Stimulated activated CD8-positive, alpha-beta memory T cell treated with anti-CD3 and anti-CD28 coated beads, Interleukin-15, amount 100 ng/mL, for 1 hour (primary cell): ENCODE measurements at places on chromosomes 1 and 21.

GRCh38 chr1:159307346-159308020, 5.3 kb downstream of the FCER1A start:
- DNase-seq, result no peak

- no peak for DNase-seq
These were observed 24.8 kb upstream of the MUTYH start for GRCh38 chr1:45365051-45365450.

- no peak for DNase-seq
These were observed 861.1 kb upstream of the ADAMTS5 start for GRCh38 chr21:27827972-27828371.

- DNase-seq, result no peak
These were observed 96.6 kb downstream of the DPYD start for GRCh38 chr1:97824200-97824599.

- no peak for DNase-seq
These were observed 71.4 kb downstream of the USP1 start for GRCh38 chr1:62508187-62508758.

DNA sequence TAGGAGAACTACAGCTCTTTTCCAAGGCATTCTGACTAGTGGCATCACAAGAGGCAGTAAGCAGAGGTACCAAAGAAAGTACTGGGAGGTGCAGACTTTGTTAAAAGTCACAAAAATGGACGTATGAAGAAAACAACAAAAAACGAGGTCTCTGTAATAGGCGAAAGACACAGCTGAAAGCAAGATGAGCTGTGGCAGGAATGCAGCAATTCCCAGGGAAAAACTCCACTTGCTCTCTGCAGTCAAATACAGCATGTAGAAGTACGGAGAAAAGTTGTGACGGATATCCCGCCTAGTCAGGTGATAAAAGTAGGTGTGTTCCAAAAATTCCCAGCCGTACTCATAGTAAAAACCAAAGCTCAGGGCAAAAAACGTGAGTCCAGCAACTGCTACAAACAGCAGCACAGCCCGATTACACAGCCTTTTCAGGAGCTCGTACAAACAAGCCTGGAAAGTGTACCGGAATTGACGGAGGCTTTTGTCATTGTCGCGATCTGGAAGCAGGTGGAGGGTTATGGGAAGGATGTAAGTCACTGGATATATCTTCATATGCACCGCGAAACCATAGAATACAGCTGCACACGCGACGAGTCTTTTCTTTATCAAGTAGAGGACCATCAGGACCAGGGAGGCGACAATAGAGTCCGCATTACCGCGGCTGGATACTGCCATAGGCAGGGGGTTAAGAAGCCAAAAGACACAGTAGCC, 979 bp downstream of the PIGM start:
- no peak for DNase-seq

DNA sequence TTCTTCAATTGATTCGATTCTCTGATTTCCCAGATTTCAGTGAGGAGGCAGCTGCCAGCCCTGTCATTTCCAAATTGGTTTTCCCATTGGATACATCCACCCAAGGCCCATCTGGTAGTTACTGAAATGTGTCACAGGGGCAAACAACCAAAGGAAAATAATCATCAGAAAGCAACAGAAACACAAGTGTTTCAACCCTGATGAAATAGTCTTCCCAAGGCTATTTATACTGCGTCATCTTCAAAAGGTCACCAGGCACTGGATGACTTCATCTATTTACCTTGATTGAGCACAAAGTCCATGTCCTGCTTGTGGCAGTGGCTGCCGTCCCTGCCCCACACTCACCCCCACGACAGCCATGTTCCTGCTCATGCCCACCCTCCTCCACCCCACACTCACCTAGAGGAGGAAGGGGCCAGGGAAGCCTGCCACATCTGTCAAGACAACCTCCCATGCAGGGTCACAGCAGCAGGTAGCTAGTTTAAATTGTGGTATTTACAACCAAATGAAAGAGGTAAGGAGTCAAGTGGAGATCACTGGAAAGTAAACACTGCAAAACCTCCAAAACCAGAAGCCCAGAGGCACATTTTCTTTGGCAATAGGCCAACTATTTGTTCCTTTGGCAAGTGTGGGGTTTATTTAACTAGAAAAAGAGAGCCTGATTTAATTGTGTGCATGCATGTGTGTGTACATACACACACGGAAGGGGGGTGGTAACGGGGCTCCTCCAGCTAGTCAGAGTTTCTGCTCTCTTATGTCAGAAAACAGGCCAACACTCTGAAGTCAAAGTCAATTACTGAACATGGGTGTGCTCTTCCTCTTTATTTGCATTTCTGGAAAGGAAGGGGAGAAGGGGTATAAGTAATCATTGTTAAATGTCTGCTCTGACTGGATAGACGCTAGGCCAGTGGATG, 49.5 kb upstream of the RAB4A start:
- DNase-seq, result no peak

DNA sequence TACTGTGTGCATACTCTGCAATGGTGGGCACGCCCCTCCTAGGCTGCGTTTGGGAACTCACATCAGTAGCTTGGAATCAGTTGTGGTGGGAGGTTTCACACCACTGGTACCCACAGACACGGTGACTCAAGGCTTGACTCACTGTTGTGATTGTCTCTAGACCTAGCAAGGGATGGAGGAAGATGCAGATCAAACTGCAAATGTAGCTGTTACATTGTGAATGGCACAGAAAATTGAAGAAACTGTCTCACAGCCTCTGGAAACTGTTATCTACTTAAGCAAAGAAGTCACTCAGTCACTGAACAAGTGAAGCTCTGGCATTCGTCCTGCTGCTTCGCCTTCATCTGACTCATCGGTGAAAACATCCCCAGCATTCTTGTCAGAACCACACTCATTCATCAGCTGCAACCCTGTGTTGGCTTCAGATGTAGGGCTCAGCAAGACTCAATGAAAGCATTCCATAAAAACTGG, 59.5 kb downstream of the POFUT2 start:
- DNase-seq, result peak; percentile 49

GRCh38 chr1:41980827-41981653, 62.3 kb upstream of the HIVEP3 start:
- no peak for DNase-seq

- no peak for DNase-seq
These were observed 1.5 kb upstream of the CLCNKA start for GRCh38 chr1:16020325-16020724.

DNA sequence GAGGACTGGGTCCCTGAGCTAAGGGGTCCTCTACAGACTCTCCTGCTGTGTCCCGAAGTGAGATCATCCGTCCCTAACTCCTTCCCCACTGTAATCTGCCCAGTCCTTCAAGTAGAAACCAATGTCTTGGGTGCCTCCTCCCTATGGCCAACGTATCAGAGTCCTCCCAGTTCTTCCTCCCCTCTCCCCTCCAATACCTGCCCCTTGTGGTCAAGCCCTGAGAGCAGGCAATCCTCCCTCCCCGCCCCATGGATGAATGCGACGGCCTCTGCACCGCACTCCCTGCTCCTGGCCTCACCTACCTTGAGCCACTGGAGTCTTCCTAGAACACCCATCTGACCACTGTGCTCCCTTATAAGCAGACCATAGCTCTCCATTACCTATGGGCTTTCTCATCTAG, 31.1 kb downstream of the HTR6 start:
- no peak for DNase-seq

DNA sequence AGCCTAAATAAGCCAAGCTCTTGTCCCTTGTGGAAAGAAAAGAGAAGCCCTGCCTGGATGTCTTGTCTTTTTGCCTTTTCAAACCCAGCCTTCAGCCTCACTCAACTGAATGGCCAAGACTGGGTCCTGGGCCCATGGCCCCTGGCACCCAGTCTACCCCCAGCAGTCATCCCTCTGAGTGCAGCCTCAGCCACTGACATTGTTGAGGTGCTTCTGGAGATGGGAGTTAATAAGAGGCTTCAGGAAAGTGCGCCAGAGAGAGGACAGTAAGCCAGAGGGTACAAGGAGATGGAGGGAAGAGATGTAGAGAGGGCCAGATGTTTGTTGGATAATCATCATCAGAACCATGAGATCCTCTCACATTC, 6.8 kb downstream of the FNDC5 start:
- DNase-seq, result no peak

GRCh38 chr1:30060738-30061137, 662.6 kb downstream of the MATN1 start:
- DNase-seq, result no peak

- no peak for DNase-seq
These were observed 2.9 kb downstream of the ARF1 start for GRCh38 chr1:228085287-228085951.

DNA sequence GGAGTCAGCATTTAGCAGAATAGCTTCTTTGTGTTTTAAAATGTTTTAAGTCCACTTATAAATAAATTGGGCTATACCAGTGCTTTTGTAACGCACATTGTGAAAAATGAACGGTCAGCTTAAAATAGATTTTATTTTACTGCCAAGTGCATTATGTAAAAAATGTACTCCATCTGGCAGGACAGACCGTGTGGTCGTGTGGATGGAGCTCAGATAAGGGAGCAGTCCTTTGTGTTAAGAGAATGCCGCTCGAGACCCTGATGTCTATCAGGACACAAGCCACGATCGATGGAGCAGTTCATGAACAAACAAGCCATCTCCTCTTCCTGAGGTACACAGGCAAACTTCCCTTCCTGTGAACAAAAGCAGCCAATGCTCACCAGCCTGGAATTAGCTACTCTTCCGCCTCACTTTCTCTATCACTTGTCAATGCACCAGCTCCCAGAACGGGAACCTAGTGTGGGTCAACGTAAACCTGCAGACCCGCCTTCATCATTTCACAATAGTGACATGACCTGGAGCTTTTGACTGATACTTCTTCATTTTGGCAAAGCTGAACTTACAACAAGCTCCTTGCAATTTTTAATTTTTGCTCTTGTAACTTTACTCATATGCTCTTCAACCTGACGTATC, 243.5 kb downstream of the TGFB2 start:
- DNase-seq, result no peak

- DNase-seq, result no peak
These were observed 542 bp downstream of the EIF2B3 start for GRCh38 chr1:44985747-44986359.

- DNase-seq, result no peak
These were observed 109.0 kb downstream of the JAK1 start for GRCh38 chr1:64857347-64857746.

- no peak for DNase-seq
These were observed 2.1 kb upstream of the AHDC1 start for GRCh38 chr1:27605796-27606707.

DNA sequence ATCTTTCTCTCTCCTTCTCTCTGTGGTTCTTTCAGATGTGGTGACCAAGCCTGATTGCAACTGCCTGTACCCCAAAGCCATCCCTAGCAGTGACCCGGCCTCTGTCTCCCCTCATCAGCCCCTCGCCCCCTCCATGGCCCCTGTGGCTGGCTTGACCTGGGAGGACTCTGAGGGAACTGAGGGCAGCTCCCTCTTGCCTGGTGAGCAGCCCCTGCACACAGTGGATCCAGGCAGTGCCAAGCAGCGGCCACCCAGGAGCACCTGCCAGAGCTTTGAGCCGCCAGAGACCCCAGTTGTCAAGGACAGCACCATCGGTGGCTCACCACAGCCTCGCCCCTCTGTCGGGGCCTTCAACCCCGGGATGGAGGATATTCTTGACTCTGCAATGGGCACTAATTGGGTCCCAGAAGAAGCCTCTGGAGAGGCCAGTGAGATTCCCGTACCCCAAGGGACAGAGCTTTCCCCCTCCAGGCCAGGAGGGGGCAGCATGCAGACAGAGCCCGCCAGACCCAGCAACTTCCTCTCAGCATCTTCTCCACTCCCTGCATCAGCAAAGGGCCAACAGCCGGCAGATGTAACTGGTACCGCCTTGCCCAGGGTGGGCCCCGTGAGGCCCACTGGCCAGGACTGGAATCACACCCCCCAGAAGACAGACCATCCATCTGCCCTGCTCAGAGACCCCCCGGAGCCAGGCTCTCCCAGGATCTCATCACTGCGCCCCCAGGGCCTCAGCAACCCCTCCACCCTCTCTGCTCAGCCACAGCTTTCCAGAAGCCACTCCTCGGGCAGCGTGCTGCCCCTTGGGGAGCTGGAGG, 12.7 kb downstream of the CSF1 start:
- DNase-seq, result no peak
